ENCODE measurements at places on chromosomes 1 and 21. TPM values are rescaled to one million over a fixed set of nuclear protein-coding genes. Genes with fewer than 3 reads are reported as not detected.

DNA sequence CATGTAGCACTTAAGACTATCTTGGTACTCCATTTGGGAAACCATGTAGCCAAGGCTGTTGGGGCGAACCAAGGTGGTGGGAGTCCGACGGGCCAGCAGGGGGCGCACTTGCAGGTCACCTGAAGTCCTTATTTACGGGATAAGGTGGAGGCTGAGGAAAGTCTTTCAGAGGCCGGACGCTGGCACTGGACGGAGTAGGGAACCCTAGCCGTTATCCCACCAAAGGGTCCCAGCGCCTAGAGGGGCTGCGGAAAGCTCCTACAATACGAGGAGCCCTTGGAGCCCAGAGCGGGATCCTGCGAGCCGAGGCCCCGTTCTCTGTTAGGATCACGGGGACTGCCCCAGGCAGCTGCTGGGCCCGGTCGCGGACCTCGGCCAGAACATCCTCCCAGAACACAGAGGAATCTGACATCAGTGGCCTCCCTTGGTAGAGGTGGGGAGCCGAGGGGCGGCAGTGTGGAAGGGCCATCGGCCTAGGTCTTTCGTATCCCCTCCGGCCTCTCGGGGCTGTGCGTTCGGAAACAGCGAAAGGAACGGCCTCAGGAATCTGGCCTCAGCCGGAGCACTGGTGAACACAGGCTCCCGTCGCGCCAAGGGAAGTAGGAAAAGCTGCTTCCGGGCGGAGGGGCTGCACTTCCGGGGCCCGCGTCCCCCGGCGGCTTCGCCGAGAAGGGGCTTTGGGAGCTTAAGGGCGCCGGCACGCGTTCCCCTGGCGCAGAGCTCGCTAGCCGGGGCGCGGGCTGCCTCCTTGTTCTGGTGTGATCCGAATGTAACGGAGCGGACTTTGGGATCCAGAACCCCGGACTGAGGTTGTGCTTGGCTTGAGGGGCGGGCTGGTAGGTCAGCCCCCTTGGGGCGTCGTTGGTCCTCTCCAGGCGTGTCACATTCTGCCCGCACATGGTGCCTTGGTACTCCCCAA, 29.9 kb upstream of the RPTN start:
- DNase-seq: peak; percentile 80

- DNase-seq: no peak
Measured at GRCh38 chr1:25011943-25012638, 82.0 kb upstream of the RUNX3 start.

The SLC1A7 gene
- total RNA-seq: not detected

The NHLH1 gene
- total RNA-seq: 0.43 TPM

DNA sequence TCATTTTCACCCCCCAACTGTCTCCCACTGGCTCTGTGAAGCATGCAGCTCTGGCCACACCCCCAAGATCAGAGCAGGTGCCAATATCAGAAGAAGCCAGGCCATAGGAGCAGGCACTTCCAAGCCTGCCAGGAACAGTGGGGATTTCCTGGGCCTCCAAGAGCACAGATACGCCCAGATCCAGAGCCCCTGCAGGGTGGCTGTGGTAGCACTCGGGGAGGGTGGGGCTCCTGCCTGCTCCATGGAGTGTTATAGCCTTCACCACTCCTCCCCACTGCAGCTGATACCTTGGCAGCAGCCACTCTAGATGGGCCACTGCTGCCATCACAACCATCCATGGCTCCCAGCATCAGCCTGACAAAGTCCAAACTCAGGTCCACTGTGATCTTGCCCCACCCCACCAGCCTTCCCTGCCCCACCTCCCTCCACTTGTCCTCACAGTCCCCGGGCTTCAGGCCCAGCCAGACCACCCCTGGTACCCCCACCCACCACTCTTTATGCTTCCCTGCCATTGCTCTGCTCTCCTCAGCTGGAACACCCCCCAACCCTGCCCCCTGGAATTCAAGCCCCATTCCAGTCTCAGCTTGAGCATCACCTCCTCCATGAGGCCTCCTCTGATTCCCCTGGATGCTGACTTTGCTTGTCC, 448.3 kb downstream of the MATN1 start:
- DNase-seq: peak; percentile 9

GRCh38 chr1:41530411-41530810, 45.9 kb upstream of the EDN2 start:
- DNase-seq: no peak

The DISC1 gene
- total RNA-seq: 17.5 TPM

- no peak for DNase-seq
Measured at GRCh38 chr1:50441183-50441582, 17.9 kb upstream of the DMRTA2 start.

DNA sequence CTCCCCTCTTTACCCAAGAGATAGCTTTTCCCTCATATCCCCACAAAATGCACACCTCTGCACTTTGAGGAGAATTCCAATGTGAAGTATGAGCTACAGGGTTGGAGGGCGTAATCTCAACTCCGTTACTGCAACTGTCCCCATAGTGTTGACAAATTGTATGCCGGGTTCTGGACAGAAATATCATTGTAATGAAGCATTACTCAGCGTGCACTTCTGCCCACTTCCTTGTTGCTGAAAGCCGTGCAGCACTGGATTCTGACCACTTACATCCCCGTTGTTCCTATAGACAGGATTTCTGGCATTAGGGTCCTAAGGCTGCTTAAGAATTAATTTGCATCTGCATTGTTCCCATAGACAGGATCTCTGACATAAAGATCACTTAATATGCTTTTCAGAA, 205.6 kb downstream of the RHOU start:
- no peak for DNase-seq

The RNU1-2 gene
- 1,691 TPM for total RNA-seq
